ENCODE measurements at places on chromosomes 5 and 9. TPM values are rescaled to one million over a fixed set of nuclear protein-coding genes. Genes with fewer than 3 reads are reported as not detected.
A peak's percentile ranks its signal among the peaks of the same experiment; 100 is the strongest.

- H3K4me3 ChIP-seq, result no peak overlapping the region
- H3K27ac ChIP-seq, result no peak overlapping the region
- no peaks in the 10 kb centered on the region for H3K36me3 ChIP-seq
- peaks cover 36% of the 10 kb centered on the region for H3K27me3 ChIP-seq
- DNase-seq, result peak; percentile 57
Observed at GRCh38 chr9:38412751-38413150, 11.5 kb downstream of the IGFBPL1 start.

DNA sequence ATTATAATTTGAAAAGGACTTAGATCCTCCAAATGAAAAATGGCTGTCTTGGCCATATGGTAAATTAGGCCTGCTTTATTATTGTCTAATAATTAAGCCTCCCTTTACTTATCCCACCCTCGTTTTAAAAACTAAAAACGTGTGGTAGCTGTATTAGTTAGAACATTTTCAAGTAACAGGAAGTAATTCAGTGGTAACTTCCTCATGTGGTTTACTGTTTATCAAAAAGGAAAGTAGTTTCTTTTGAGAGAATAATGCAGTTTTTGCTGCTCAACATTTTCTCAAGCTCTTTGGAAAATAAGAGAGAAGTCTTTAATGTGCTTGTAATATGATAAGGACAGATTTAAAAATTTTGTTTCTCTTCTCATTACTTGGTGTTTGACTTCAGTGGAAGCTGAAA is 26.0 kb downstream of the ZCCHC7 start:
- no peaks in the 10 kb centered on the region for H3K36me3 ChIP-seq
- no peaks in the 10 kb centered on the region for H3K27me3 ChIP-seq
- peak overlapping the region; percentile 40 for H3K27ac ChIP-seq
- no peak overlapping the region for H3K4me3 ChIP-seq
- no peak for DNase-seq

- no peak overlapping the region for H3K4me3 ChIP-seq
- no peak overlapping the region for H3K27ac ChIP-seq
- peaks cover 10% of the 10 kb centered on the region for H3K4me1 ChIP-seq
- no peaks in the 10 kb centered on the region for H3K36me3 ChIP-seq
- no peak for DNase-seq
Observed at GRCh38 chr9:99357575-99357974, 135.5 kb downstream of the SEC61B start.

DNA sequence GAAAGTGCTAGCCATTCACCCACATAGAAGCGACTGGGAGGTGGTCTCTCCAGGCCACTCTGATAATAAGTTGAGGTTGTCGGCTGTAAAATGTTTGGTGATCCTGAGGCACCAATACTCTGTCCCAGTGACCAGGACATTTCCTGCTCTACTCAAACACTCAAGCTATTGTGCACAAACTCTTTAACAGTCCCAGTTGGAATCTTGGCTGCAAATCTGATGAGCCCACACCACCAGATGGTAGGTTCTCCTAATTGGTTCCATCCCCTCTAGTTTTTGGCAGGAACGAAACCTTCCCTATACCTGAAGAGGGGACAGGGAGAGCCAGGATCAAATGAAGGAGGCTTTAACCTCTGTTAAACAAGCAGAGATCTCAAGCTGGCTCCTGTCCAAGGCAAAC is 14.3 kb downstream of the GRIA1 start:
- no peak for DNase-seq
- H3K27me3 ChIP-seq, result no peaks in the 10 kb centered on the region
- H3K27ac ChIP-seq, result no peak overlapping the region
- H3K36me3 ChIP-seq, result no peaks in the 10 kb centered on the region
- H3K4me1 ChIP-seq, result peaks cover under 1% of the 10 kb centered on the region
- H3K4me3 ChIP-seq, result no peak overlapping the region

DNA sequence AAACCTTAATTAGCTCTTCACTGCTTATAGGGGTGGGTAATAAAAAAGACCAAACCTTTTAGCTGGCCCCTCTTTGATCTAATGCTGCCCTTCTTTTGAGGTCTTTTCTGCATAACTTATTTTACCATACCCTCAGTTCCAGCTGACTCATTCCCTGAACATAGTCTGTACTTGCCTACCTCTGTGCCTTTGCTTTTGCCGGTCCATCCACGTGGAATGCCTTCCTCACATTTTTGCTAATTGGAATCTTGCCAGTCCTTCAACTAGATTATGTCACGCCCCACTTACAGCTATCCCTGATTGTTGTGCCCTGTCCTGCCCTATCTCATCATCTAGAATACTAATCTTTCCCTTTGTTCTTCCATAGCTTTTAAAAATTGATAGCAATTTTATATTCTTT is 44.2 kb downstream of the FAF2 start:
- H3K36me3 ChIP-seq, result peaks cover 27% of the 10 kb centered on the region
- H3K4me3 ChIP-seq, result no peak overlapping the region
- DNase-seq, result no peak
- no peak overlapping the region for H3K27ac ChIP-seq

GRCh38 chr9:95327239-95327865 is 9.8 kb upstream of the FANCC start:
- no peak overlapping the region for H3K27ac ChIP-seq
- H3K4me1 ChIP-seq, result no peaks in the 10 kb centered on the region

DNA sequence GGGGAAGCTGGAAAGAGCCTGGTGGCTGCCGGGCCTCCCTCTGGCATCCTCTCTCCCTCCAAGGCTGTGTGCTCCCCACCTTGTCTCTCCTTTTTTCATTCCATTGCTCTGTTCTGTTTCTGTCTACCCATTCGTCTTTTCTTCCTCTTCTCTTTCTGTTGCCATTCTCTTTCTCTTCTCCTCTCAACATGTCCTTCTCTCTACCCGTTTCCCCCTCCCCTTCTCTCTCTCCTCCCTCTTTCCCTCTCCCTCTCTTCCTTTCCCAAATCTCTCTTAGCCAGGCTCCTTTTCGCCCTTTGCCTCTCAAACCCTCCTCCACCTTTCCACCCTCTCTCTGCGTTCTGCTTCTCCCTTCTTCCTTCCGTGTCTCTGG is 19.4 kb upstream of the KCNIP1 start:
- H3K27ac ChIP-seq, result no peak overlapping the region
- DNase-seq, result no peak
- H3K4me3 ChIP-seq, result no peak overlapping the region
- no peaks in the 10 kb centered on the region for H3K27me3 ChIP-seq

The OR2K2 gene
- not detected for total RNA-seq

The SPAAR gene
- not detected for total RNA-seq

The PCDHB16 gene
- 4.0 TPM for total RNA-seq

Measured in neural progenitor cell (in vitro differentiated cells).